ENCODE measurements at places on chromosomes 3 and 15.

GRCh38 chr3:37729119-37729518 lies 132.6 kb upstream of the CTDSPL start:
- no peak for DNase-seq

DNA sequence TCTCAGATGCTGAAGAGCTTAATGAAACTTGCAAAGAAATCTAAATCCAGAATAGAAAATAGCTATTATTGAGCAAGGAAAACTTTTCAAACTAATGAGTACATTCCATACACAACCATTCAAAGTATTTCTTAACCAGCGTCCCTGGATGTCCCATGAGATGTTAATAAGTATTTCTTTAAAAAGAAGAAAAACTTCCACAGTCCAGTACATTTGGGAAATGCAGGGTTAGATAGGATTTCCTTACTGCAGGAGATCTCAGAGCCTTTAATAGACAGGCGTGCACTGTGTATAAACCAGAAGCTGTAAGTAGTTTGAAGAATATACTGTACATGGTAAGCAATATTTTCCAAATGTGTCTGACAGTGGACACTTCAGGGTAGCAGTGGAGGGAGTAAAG lies 29.6 kb upstream of the BHLHE40 start:
- no peak for DNase-seq

GRCh38 chr3:129211772-129212171 lies 28.1 kb upstream of the CNBP start:
- peak; percentile 86 for DNase-seq

DNA sequence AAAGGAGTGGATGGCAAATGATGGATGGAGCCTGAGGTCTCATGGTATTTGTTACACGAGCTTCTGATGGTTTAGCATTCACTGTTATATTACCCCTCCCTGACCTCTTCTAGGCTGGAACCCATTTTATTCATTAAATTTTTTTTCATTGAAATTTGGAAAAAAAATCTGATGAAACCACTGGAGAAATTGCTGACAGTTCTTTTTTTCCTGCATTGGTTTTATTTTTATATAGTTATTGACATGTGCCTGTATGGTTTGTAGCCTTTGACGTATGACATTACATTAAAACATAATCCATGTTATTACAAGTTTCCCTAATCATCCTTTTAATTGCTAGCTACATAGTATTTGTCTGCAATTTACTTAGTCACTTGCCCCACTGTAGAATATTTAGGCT lies 81.8 kb downstream of the CLDN11 start:
- DNase-seq: no peak

DNA sequence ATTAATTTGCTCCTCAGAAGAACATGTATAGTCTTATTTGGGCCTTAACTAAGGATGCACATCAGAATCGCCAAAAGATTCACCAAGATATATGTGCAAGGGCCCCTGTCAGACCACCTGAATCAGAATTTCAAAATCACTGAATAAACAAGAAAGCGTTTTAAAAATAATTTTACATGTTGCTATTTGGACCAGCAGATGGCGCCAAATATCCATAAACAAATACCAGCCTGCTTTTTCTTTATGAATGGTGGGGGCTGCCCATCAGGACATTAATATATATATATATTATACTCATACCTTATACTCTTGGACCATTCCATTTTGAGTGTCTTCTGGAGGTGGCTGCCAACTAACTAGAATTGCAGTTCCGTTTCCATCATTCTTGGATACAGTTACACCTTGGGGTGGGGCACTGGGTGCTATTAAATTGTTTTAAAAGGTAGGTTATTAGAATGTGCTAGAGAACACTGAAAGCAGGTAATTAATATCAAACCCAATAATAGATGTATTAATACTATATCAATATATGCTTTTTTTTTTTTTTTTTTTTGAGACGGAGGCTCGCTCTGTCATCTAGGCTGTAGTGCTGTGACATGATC lies 1108.3 kb downstream of the ROBO1 start:
- no peak for DNase-seq

DNA sequence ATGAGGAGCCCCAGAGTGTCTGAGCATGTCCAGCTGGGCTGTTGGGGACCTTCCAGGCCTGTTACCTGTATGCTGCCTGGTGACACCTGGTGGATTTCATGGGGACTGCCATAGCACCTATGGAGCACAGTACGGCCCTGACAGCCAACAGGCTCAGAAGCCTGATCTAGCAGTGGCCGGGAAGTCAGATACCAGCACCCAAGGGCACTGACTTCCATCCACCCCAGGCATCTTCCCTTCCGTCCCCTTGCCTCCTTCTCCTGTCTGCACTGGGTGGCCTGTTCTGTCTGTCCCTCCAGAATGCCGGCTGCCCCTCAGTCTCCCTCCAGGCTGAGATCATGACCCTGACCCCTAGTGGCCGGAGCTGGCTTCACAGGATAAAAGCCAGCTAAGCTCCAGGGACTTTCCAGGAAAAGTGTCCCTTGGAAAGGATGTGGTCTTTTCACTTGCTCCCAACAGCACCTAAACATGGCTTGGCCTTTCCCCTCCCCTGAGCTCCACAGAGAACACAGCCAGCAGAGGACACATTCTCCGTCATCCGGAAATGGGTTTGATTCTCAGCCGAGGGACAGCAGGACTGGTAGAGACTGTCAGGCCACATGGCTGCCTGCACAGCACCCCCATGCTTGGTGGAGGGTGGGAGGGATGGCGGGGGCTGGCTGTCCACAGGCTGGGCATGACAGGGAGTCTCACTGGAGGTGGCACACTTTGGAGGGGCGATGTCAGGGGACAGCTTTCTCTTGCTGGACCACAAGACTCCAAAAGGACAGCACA lies 9.5 kb downstream of the RPS17 start:
- DNase-seq: peak; percentile 63

- peak; percentile 53 for DNase-seq
These were observed 38.7 kb downstream of the SEMA3G start for GRCh38 chr3:52406231-52406661.

- DNase-seq: no peak
These were observed 66.9 kb upstream of the FGF12 start for GRCh38 chr3:192794216-192794615.

GRCh38 chr3:55480911-55481743 lies 6.0 kb downstream of the WNT5A start:
- peak; percentile 70 for DNase-seq

DNA sequence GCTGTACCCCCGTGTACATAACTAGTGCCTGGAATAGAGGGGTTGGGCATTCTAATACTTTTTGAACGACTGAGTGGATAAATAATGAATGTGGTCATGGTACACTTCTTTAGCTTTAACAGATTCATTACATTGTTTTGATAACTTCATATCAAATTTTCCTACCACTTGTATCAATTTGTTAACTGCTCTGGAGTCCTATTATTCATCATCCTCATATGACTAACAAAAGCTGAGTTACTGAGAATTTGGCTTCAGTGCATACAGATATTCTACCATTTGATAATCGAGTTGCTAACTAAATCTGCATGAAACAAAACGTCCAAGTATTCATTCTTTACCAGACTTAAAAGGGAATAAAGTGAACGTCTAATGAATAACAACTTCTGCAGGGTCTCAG lies 31.7 kb downstream of the FRMD5 start:
- no peak for DNase-seq

- no peak for DNase-seq
These were observed 66.5 kb upstream of the SH3GL3 start for GRCh38 chr15:83380682-83381081.

- DNase-seq: peak; percentile 27
These were observed 37.5 kb upstream of the SEC13 start for GRCh38 chr3:10358309-10358980.

GRCh38 chr15:33096134-33096533 lies 98.4 kb downstream of the FMN1 start:
- no peak for DNase-seq

DNA sequence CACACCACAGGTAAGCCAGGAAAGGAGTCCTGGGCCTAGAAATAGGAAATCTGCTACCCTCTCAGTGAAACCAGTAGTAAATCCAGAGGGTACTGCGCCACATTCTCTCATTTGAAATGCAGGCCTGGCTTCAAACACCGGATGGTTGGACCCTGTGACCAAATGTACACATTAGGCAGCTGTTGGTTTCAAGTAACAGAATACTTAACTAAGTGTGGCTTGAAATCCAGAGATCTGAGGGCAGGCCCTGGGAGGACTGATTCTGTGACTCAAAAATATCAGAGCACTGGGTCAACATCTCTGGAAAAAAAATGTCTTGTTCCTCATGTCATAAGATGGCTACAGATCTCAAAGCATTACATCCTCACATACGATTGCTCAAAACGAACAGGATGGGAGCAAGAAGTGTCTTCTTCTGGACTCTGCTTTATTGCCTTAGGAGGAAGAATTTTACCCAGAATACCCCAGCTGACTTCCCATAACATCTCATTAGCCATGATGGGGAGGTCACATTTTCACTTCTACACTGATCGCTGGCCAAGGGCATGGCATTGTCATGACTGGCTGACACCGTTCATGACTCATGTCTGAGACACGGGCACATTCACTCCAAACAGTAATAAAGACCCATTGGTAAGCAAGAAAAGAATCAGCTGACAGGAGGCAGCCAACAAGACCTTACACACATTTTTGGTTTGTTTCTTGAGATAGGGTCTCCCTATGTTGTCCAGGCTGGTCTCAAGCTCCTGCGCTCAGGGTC lies 166.0 kb downstream of the ARRDC4 start:
- DNase-seq: no peak

GRCh38 chr3:54733106-54734006 lies 194.5 kb downstream of the LRTM1 start:
- no peak for DNase-seq

DNA sequence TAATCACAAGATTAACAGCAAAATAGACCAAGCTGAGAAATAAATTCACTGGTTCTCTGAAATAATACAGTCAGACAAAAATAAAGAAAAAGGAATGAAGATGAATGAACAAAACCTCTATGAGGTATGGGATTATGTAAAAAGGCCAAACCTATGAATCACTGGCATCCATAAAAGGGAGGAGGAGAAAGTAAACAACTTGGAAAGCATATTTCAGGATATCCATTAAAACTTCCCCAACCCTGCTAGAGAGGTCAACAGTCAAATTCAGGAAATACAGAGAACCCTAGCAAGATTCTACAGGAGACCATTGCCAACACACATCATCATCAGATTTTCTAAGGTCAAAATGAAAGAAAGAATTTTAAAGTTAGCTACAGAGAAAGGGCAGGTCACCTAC lies 649.7 kb upstream of the CBLB start:
- no peak for DNase-seq

DNA sequence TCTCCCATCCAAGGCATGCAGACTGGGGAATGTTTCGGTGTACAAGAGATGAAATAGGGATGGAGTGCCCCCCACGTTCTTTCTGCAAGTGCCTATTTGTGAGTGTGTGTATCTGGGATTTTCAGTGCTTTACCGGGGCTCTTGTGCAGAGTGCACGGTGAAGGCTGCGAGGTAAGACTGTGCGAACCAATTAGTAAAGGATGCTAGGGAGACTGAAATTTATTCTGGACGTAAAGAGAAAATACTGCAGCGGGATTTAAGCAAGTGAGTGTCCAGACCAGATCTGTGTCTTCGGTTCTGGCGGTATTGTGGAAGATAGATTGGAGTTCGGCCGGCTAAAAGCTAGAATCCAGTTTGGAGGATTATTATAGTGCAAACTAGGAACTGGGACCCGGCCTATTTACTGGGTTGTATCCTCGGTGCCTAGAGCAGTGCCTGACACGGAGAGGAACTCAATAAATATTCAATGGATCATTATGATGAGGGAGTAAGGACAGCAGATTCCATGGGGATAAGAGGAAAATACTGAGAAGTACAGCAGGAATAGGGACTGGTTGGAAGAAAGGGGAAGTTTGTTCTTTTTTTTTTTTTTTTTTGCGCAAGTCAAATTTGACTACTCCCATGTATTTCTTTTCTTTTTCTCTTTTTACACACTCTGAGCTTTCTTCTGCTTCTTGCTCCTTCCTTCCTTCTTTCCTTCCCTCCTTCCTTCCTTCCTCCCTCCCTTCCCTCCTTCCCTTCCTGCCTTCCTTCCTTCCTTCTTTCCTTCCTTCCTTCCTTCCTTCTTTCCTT lies 580 bp upstream of the MAGEF1 start:
- DNase-seq: no peak

GRCh38 chr3:181727341-181728032 lies 15.8 kb downstream of the SOX2 start:
- DNase-seq: no peak

DNA sequence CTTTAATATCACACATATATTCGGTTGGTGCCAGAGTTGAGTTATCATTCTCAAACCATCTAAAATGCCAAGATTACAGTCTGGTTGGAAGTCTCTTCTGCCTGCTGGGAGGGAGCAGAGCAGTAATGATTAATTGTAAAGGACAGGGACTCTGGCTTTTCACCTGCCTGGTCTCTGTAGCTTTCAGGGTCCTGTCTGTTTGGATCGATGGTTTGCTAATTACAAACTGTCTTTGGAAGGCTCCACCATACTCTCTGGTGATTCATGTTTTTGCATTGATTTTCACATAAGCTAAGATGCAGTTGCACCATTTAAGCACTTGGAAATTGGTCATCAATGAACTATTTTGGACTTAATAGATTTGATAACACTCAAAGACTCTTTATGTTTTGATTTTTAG lies 350.4 kb upstream of the SATB1 start:
- DNase-seq: no peak

GRCh38 chr3:155488671-155489070 lies 195.2 kb upstream of the STRIT1 start:
- no peak for DNase-seq

DNA sequence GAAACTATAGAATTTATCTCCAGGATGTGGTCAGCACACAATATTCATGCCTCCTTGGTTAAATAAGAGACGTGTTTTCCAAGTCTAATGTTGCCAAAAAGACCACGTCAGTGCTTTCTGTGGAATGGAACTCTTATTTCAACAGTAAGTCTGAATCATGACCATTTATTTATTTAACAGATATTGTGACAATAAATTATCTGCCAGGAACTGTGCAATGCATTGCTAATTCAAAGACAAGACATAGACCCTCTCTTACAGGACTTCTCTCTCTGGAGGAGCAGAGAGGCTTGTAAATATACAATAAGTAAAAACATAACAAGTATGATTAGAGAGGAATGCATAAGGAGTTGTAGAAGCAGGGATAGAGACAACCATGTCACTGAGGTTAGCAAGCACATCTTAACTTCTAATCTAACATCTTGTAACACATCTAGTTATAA lies 227.5 kb downstream of the DTWD1 start:
- DNase-seq: no peak

DNA sequence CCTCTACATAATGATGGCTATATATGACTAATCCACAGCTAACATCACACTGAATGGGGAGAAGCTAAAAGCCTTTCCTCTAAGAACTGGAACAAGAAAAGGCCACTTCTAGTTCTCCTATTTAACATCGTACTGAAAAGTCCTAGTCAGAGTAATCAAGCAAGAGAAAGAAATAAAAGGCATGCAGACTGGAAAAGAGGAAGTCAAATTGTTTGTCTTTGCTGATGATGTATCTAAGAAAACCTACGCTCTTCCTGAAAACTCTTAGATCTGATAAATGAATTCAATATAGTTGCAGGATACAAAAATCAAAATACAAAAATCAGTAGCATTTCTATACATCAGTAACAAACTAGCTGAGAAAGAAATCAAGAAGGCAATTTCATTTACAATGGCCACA lies 116.9 kb downstream of the TP63 start:
- no peak for DNase-seq

- DNase-seq: no peak
These were observed 62.3 kb downstream of the SYNM start for GRCh38 chr15:99167201-99167600.
